ENCODE measurements at places on chromosomes 16 and 17. TPM values are rescaled to one million over a fixed set of nuclear protein-coding genes. Genes with fewer than 3 reads are reported as not detected.

ACSM2B gene
- not detected for total RNA-seq

GAST gene
- not detected for total RNA-seq

GRCh38 chr17:4448197-4448980, 14.6 kb downstream of the SPNS3 start:
- no peak for DNase-seq

- DNase-seq = peak; percentile 65
These were observed at the start of gene NT5C3B for GRCh38 chr17:41835800-41836549. TSS of gene NT5C3B (minus strand) at chr17:41836232. CDS start at chr17:41836193, 39 bp downstream.

DNA sequence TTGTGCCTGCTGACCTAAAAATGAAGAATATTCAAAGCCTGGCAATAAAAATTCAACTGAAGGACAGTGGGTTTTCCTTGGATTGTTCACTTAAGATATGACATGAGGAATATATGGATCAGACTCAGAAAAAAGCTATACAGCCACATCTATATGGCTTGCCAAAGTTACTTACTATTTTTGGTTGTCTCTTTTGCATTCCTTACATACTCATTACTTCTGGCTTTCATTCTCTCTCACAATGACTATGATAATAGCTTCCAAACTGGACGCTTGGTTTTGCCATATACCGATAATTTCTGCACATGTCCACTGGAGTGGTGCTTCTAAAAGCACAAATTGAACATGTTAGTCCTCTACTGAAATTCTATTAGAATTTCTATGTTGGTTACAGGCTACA, 664.9 kb downstream of the CDH8 start:
- no peak for DNase-seq

GRCh38 chr16:69223882-69224281, 36.9 kb downstream of the SNTB2 start:
- DNase-seq = no peak

DNA sequence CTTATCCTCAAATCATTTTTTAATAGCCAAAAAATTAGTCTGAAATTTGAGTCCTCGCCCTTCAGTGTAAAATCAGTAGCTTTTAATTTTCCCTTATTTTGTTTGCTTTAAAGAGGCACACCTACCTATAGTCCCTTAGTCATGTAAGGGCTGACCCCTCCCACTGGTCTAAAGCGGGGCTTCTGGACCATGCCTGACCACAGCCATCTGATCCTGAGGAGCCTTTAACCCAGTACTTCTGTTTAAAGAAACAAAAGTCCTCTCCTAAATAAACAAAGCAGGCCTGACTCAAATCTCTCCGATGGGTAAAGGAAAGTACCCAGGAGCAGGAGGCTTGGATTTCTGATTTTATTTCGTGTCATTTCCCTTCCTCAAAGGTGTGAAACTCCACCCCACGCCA, 92.0 kb upstream of the CCL2 start:
- no peak for DNase-seq

DNA sequence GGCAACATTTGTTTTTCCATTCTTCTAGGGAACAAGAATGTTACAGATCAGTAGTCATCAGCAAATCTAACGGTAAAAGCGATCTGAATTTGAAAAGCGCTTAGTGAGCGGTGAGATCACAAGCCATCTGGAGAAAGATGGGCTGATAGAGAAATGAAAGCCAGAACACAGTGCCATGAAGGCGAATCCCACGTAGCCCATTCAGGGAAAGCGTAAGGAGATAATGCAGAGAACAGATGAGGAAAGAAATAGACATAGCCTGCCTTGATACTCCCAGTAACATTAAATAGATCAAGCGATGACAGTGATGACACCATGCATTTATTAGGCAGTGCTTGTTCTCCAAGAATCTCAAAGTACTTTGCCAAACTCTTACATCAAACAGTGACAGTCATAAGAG, 183.1 kb upstream of the PSMD7 start:
- no peak for DNase-seq

DNA sequence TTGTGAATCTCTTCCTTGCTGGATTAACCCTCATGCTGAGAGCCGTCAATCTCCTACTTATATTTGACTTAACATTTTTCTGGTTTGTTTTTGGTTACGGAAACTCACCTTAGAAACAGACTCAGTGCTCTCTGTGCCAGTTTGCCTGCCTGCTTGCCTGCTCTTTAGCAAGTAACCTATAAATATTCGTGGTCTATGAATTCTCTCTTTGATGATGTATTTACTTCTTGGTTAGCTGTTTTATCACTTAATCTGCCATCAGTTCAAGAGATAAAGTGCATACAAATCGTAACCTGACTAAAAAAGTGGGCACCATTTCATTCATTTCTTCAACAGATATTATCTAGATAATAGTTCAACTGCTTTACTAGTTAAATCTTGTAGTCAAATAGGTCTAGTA, 26.7 kb downstream of the CYB5B start:
- DNase-seq = no peak
